ENCODE measurements at places on chromosomes 5 and 9. TPM values are rescaled to one million over a fixed set of nuclear protein-coding genes. Genes with fewer than 3 reads are reported as not detected.
A peak's percentile ranks its signal among the peaks of the same experiment; 100 is the strongest.

GRCh38 chr5:115932991-115933390, 29.3 kb upstream of the LVRN start:
- DNase-seq: no peak

GRCh38 chr9:79962836-79963235, 391.1 kb downstream of the TLE4 start:
- DNase-seq: no peak

DNA sequence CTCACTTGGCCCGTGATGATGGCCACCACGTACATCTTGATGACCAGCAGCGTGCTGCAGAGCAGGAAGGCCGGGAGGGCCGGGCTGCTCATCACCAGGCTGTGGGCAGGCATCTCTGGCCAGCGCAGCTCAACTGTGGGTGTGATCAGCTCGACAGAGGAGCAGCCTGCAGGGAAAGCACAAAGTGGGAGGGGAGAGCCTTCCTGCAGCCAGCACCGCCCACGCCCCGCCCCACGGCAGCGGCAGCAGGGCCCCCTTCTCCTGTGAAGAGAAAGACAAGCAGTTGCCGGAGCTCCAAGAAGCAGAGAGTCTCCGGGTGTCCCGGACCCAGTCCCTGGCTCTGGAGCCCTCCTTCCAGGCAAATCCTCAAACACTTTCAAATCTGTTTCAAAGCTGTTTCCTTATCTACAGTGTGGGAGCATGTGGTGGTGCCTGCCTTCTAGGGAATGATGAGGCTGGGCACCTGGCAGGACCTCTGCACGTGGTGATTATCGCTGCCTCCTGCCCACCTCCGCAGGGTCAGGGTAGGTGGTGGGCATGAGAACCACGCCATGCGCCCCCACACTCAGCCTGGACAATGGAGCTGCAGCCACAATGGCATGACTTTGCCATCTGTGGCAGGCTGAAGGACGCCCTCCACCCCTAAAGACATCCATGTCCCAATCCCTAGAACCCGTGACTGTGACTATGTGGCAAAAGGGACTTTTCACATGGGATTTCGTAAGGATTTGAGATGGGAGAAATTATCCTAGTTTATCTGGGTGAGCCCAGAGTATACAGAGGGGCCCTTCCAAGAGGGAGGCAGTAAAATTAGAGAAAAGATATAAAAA, at the start of gene PTGES:
Gene PTGES, minus strand, starts transcription at position 143 of the 830 bp plus-strand sequence. Its CDS starts 30 bp downstream, at position 113.
- DNase-seq: peak; percentile 68

- DNase-seq: no peak
Measured at GRCh38 chr5:102048940-102049339, 247.1 kb downstream of the SLCO4C1 start.

DNA sequence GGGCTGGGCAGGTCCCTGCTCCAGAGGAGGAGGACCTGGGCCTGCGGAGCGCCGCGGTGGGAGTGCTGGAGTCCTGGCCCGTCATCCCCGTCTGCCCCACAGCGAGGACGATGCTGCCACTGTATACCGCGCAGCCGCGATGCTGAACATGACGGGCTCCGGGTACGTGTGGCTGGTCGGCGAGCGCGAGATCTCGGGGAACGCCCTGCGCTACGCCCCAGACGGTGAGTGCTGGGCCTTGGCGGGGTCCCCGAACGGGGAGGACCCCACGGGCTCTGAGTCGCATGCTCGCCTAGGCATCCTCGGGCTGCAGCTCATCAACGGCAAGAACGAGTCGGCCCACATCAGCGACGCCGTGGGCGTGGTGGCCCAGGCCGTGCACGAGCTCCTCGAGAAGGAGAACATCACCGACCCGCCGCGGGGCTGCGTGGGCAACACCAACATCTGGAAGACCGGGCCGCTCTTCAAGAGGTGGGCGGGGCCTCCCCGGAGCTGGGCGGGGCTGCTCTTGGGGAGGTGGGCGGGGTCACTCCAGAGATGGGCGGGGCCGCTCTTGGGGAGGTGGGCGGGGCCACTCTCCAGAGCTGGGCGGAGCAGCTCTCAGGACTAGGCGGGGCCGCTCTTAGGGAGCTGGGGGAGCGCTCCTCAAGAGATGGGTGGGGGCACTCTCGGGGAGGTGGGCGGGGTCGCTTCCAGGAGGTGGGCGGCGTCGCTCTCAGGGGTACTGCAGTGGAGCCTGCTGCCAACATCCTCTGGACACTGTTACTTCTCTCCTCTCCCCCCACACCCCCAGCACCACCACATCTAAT, 13.1 kb downstream of the LRRC26 start:
- DNase-seq: no peak

DNA sequence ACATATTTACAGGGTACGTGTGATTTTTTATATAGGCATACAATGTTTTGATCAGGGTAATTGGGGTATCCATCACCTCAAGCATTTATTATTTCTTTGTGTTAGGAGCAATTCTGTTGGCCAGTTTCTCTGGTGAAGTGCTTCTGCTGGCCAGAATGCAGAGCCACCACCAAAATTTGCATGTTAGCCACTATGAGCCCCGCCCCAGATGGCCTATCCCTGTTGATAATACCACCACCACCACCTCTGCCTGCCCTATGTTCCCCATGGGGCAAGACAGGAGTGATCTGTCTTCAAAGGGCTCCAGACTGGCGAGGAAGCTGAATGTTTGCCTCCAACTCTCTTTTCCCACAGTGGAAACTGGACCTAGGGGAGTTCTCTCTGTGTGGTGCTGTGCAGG, 26.0 kb upstream of the JAK2 start:
- no peak for DNase-seq

DNA sequence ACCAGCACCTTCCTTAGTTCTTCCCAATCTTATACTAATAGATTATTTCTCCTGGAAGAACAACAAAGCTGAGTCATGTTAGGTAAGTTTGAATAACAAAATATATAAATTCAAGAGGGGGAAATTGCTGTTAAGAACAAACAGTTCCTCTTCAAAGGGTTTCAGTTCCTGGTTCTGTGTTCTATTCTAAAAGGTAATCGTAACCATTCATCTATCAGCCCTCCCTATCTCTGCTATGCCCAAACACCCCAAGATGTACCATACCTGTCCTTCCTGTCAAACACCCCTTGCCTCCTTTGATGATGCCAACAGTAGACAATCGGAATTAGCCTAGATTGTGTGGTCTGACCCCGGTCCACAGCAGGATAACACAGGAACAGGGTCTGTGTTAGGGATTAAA, 4.2 kb upstream of the RNF180 start:
- DNase-seq: no peak

Gene GLT6D1
- not detected for polyA plus RNA-seq

Gene SPINK6
- polyA plus RNA-seq: not detected

Gene SPAG8
- 0.58 TPM for polyA plus RNA-seq
